H1 (cell line): ENCODE measurements at places on chromosomes 12 and 14. TPM values are rescaled to one million over a fixed set of nuclear protein-coding genes. Genes with fewer than 3 reads are reported as not detected.

DNA sequence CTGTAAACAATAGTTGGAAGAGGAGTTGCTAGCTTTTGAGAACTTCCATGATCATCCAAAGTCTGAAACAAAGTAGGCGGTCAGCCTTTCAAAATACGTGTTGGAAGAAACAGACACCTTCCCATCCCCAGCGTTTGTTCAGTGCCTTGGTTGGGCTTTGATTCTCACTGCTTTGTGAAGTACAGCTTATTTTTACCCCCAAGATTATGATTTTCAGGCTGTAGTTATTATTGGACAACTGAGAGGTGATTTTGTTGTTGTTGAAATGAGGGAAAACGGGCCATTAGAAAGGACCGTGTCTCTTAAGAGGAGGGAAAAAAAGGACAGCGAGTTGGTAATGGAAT is 921 bp upstream of the CEP83 start:
- H3K27ac ChIP-seq = no peak overlapping the region
- H3K4me3 ChIP-seq = peak overlapping the region; percentile 68
- no peaks in the 10 kb centered on the region for H3K36me3 ChIP-seq
- peaks cover 6% of the 10 kb centered on the region for H3K4me1 ChIP-seq
- no peak for DNase-seq

SENP1 gene
- total RNA-seq = 29.8 and 31.5 TPM in 2 replicates

DNA sequence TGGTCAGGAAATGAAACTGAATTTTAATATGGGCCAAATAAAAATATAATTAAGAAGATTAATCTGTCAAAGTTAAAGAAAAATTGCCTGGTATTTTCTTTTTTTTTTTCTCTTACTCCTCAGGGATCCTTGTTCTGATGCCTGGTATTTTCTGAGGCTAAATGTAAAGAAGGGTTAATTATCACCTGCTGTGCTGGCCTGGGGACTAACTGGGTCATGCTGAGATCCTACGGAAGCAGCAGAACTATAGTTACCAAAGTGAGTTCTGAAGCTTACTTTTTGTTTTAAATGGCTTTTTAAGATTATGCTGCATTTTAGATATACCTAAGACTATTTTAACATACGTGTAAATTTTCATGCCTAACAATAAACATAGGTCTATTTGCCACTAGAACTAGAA is 23.3 kb downstream of the ZC2HC1C start:
- no peaks in the 10 kb centered on the region for H3K4me1 ChIP-seq
- no peaks in the 10 kb centered on the region for H3K27me3 ChIP-seq
- H3K36me3 ChIP-seq = no peaks in the 10 kb centered on the region; the same call in 1 of the 2 replicates
- no peak for DNase-seq

GRCh38 chr14:84273181-84273580 is 1256.8 kb upstream of the FLRT2 start:
- DNase-seq = no peak
- H3K36me3 ChIP-seq = no peaks in the 10 kb centered on the region
- no peak overlapping the region for H3K4me3 ChIP-seq
- H3K27ac ChIP-seq = no peak overlapping the region

- DNase-seq = no peak
- peaks cover 3% of the 10 kb centered on the region for H3K27me3 ChIP-seq
- no peak overlapping the region for H3K27ac ChIP-seq
- H3K36me3 ChIP-seq = no peaks in the 10 kb centered on the region
- no peak overlapping the region for H3K4me3 ChIP-seq
Observed at GRCh38 chr14:76385435-76385834, 9.5 kb downstream of the ESRRB start.

DNA sequence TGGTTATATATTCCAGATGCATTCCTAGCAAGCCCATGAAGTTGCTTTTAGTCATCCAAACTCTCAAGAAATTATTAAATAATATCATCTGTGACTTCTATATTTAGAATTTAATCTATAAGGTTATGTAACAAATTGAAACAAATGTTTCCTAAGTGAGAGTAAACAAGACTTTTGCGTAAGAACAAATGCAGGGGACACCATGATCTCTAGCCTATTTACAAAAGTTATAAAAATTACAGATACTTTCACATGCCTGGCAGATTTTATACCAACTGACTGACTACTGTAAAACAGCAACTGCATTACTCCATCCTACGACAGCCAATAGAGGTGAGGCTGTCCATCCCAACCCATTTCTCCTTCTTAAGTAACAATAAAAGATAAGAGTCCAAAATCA is 20.4 kb upstream of the DIO2 start:
- H3K4me3 ChIP-seq = no peak overlapping the region
- 0 out of 2 replicates have a peak, but pooled peaks cover 3% of the 10 kb centered on the region for H3K36me3 ChIP-seq
- no peaks in the 10 kb centered on the region for H3K27me3 ChIP-seq
- H3K27ac ChIP-seq = no peak overlapping the region
